ENCODE measurements at places on chromosomes 12 and 14. TPM values are rescaled to one million over a fixed set of nuclear protein-coding genes. Genes with fewer than 3 reads are reported as not detected.

- DNase-seq, result no peak
These were observed 119.9 kb downstream of the PHETA1 start for GRCh38 chr12:111249018-111249370.

- DNase-seq, result no peak
These were observed 89.8 kb downstream of the PDZRN4 start for GRCh38 chr12:41277946-41278267.

GRCh38 chr14:85573406-85573805, 43.5 kb downstream of the FLRT2 start:
- DNase-seq, result peak; percentile 38

Gene PZP
- polyA plus RNA-seq, result not detected

DNA sequence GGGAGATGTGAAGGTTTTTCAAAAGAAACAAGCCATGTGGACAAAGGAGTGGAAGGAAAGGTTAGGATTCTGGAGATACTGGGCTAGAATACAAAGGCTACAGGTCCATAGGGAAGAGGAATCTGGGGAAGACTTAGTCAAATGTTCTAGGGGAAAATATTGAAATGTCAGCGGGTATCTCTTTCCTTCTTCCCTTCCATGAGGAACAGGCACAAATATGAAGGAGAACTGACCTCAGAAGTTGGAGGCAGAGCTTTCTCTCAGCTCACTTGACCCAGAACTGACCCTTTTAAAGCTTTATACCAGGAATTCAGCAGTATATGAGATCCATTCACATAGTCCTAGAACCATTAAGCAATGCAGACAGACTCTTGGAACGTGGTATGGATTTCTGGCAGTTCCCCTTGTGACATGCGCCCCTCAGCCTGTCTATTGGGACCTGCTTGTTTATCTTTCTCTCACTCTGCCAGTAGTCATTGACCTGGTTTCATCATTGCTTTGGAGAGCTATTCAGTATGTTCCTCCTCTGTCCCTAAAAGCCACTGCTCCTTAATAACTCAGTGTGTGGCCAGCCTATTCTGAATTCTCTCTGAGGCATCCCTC, 43.0 kb upstream of the GSG1 start:
- no peak for DNase-seq

Gene RNASE1
- polyA plus RNA-seq, result 358 TPM

Gene OR6C74
- polyA plus RNA-seq, result not detected

Gene GRIP1
- 18.3 TPM for polyA plus RNA-seq

Gene BEST3
- polyA plus RNA-seq, result 5.9 TPM

DNA sequence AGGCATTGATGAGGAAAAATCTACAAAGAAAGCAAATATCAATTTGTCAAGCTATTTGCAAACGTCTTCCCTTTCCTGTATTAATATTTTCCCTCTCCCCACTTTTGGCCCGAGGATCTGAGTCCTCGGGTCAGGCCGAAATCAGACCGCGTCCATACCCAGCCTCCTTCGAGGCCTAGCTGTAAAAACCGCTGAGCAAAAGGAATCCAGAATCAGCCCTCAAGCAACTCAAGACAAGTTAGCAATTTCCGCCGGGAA, 353 bp upstream of the MAPK1IP1L start:
- DNase-seq, result no peak

DNA sequence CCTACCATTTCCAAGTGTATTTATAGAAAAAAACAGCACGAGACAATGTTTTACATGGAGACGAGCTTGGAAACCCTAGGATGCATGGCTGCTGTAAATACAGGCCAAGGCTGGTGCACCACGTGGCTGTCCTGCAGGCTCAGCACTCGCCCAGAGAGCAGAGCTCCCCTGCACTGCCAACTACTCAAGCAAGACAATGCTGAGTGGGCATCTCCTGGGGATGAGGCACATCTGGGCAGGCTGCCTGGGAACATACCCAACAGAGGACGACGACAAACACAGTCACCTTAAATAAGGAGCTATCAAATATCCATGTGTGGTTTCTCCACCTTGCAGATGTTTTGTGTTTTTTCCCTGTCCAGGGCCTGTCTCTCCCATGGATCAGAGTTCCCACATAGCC, 128.3 kb upstream of the PRMT8 start:
- DNase-seq, result no peak

DNA sequence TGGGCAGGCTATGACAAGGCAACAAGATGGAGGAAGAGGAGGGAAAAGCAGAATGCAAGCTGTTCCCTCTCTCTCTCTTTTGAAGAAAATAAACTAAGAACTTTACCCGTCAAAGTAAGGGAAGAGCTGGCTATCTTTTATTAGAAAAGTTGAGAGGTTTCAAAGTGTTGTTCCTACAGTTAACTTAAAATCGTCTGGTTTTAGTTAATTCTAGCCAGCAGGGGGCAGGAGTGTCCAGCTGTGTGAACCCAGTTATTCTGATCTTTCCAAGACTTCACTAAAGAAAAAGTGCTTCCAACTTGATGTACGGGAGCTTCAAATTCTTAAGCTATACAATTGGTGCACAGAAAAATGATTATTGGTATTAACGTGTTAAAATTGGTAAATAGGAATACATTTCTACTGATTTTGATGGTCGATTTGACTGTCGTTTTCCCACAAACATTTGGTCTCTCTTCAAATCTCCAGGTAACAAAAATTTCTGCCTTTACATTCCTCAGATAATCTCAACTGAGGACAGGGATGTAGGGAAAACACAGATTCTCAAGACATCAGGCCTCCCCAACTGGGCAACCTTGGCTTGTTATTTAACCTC, 28.4 kb upstream of the MON2 start:
- DNase-seq, result peak; percentile 75

Gene ENDOU
- 0.80 TPM for polyA plus RNA-seq

Gene FOXA1
- 20.9 TPM for polyA plus RNA-seq

DNA sequence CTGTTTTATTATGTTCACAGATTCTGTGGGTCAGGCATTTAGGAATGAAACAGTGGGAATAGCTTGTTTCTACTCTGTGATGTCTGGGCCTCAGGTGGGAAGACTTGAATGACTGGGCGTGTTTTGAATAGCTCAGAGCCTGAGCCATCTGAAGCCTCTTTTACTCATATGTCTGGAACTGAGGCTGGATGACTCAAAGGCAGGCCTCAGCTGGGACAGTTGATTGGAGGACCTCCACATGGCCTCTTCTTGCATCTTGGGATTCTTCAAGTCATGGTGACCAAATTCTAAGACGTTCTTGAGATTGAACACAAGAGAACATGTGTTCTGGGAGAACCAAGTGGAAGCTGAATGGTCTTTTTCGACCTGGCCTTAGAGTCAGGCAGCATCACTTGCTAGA, 45.8 kb upstream of the TBX3 start:
- no peak for DNase-seq

Gene INSM2
- 0.48 TPM for polyA plus RNA-seq

GRCh38 chr14:50605766-50606165, 45.8 kb downstream of the ATL1 start:
- DNase-seq, result no peak

Gene CRADD
- 14.6 TPM for polyA plus RNA-seq

DNA sequence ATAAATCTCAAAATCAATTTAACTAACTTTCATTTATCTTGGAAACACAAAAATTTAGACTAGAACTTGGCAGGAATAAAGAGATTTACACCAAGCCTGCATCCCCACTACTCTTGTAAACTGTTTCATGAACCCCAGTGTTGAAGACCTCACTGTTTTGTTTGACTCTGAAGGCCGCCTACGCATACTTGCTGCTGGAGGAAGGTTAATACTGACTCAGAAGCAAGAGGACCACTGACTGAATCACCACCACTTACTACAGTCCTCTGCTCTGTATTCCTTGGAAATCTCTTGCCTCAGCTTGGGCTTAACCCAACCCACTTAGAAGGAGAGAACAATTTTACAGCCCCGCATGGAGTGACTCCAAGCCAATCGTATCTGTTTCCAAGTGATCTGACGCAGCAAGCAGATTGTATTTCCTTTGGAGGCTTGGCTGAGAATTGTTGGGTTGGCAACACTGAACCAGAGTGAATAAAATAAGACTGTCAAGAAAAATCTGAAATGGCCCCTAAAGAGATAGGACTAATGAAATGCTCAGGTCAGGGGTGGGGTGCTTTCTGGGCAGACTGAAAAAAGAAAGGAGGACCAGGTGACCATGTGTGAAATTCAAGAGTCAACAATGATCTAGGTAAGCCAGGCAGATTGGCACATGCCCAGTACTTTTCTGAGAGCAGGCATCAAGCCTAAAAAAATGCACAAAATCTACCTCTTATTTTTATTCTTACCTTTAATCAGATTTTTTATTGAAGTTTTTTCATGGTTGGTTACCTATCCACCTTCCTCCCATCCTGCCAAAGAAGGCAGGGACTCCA, 248.6 kb downstream of the ZFP36L1 start:
- no peak for DNase-seq

- no peak for DNase-seq
These were observed 15.2 kb upstream of the PLEKHG6 start for GRCh38 chr12:6295094-6295811.

Gene LUM
- 0.76 TPM for polyA plus RNA-seq

DNA sequence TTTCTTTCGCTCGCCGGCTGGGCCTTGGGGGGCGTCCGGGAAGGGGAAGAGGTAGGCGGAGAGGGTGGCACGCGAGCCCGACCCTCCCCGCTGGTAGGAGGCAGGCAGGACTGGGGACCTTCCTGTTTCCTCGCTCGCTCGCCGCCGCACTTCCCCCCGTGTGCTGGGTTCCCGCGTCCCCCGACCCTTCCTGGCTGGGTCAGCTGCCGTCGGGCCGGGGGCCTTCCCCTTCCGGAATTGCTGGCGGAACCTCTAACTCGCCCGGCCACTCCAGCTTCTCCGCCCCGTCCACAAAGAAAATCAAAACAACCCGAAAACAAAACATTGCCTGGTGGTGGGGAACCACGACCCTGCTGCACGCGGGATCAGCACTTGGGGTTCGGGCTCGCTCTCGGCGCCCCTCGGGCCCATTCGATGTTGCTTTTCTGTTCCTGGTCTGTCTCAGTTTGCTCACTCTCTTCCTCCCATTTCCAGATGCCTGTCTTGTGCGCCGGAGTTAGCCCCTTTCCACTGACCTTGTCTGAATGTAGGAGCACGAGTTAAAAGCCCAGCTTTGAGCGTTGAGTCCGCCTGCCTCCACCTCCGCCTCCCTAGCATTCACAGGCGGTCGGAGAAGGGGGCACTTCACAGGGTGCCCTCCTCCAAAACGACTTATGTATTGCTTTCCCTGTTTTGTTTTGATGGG, 581 bp downstream of the PAPOLA start:
- DNase-seq, result peak; percentile 27

Gene RPL10L
- not detected for polyA plus RNA-seq

- peak; percentile 64 for DNase-seq
These were observed at the start of gene SLC17A8 for GRCh38 chr12:100356644-100357223. SLC17A8 (plus strand) TSS chr12:100357074; CDS start chr12:100357392, 318 bp downstream.

Gene CCND2
- 3.1 TPM for polyA plus RNA-seq

GRCh38 chr12:117347588-117347987, 13.8 kb downstream of the NOS1 start:
- DNase-seq, result no peak

DNA sequence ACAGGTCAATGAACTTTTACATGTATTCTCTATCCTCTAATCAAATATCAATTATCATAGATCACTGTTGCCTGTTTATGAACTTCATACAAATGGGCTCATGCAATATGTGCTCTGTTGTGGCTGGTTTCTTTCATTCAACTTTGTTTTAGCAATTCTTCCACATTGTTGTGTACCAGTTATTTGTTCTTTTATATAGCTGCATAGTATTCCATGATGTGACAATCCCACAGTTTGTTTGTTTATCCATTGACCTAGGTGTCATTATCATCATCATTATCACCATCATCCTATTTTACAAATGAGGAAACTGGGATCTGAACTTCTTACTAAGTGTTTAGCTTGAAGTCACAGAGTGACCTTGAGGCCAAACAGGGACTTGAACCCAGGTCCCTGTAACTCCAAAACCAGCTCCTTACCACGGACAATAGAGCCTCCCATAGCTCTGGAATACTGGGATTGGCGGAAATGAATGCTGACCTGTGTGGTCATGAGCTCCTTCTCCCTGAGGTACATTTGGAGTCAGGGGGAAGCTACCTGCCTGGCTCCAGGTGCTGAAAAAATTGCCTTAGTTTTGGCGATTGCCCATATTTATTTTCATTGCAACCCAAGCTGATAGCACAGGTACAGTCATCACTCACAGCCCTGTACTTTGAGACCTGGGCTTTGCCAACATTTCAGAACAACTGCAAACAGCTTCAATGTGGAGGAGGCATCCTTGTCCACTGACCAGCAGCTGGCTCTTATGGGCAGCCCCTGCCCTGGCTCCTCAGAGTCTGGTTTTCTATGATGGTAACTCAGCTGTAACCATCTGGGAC, 9.2 kb downstream of the ZFP36L1 start:
- no peak for DNase-seq

Gene CIT
- polyA plus RNA-seq, result 23.4 TPM

DNA sequence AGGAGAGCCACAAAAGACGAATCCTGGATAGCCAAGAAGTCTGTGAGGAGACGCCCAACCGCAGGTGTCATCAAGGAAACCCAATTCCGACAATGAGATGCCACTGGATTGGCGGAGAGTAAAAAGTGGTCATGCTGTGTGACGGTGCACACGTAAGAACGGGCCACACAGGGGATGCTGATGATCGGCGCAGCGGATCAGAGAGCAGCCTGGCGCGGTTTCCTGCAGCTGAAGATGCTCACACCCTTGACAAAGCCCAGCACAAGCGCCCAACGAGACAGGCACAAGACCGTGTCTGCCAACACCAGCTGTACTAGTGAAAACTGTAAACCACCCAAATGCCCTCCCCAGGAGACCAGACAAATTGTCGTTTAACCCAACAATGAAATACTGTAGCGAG, 55.8 kb downstream of the CCDC85C start:
- peak; percentile 59 for DNase-seq

Gene DDX11
- polyA plus RNA-seq, result 33.7 TPM

DNA sequence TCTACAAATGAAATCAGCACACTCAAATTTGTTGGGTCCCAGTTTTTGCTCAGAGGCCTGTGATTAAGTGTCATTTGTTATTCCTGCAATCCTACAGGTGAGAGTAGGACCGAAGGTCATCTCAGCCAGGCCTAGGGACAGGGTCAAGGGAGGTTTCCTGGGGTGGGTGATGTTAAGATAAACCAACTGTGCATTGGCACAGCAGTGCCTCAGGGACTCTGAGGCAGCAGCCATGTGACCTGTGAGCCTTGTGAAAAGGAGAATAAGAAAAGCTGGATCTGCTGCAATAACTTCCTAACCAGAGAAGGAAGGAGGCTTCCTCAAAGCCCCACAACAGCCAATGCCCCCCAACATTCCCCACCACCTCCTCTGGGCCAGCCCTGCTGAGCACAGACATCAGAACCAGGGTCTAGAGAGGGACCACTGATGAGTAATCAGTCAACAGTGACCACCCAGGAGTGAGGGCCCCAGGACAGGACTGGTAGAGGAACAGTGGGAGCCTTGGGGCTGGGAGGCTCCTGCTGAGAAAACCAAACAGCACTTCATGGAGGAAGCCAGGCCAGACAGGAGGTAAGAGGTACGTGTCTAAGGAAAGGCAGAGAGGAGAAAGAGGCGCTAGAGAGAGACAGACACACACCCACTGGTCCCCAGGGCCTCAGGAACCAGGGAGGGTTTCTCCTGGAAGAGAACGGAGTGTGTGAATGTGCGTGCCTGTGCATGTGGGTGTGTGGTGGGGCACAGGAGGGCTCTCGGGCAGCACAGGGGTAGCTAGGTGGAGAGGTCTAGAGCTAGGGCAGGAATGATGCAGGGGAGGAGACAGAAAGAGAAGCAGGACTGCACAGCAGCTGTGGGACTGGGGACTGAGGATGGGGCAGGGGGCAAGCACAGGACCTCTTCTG, 82.4 kb downstream of the ITPK1 start:
- no peak for DNase-seq

GRCh38 chr14:39060818-39061437, 42.1 kb downstream of the SEC23A start:
- DNase-seq, result no peak
